ENCODE measurements at places on chromosomes 13 and 19. TPM values are rescaled to one million over a fixed set of nuclear protein-coding genes. Genes with fewer than 3 reads are reported as not detected.

The SRRM5 gene
- 0.38 TPM for total RNA-seq

The PCDH17 gene
- 7.3 TPM for total RNA-seq

The ZNF547 gene
- 4.0 TPM for total RNA-seq

The RGS9BP gene
- total RNA-seq = 1.5 TPM

The EPS8L1 gene
- 1.9 TPM for total RNA-seq

The SIRT2 gene
- 49.6 TPM for total RNA-seq
